Left lobe of liver (tissue), 2 donors: ENCODE measurements at places on chromosomes 11 and 22. TPM values are rescaled to one million over a fixed set of nuclear protein-coding genes. Genes with fewer than 3 reads are reported as not detected.

DNA sequence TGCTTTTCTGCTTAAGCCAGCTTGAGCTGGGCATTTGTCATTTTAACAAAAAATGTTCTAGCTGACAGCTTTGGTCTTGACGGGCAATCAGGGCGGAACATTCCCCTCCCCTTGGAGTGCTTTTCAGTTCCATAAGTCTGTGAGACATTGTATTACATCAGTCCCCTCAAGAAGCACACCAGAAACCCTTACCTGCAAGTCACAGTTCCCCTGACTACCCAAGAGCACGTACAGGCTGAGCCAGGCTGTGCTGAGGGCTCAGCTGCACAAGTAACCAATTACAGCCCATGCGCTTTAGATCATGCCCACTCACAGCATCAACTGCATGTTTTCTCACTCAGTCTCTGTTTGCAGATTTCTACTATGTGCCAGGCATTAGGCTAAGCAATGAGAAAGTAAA lies 19.1 kb downstream of the HIRA start:
- DNase-seq, result no peak

GRCh38 chr11:110447897-110448745 lies 18.4 kb downstream of the FDX1 start:
- DNase-seq, result no peak

GRCh38 chr11:1844221-1845094 lies 5.7 kb downstream of the TNNI2 start:
- no peak for DNase-seq

- DNase-seq, result no peak
These were observed 5.9 kb downstream of the INCENP start for GRCh38 chr11:62129590-62130282.

GRCh38 chr11:63909591-63910506 lies 7.1 kb downstream of the RCOR2 start:
- DNase-seq, result no peak

DNA sequence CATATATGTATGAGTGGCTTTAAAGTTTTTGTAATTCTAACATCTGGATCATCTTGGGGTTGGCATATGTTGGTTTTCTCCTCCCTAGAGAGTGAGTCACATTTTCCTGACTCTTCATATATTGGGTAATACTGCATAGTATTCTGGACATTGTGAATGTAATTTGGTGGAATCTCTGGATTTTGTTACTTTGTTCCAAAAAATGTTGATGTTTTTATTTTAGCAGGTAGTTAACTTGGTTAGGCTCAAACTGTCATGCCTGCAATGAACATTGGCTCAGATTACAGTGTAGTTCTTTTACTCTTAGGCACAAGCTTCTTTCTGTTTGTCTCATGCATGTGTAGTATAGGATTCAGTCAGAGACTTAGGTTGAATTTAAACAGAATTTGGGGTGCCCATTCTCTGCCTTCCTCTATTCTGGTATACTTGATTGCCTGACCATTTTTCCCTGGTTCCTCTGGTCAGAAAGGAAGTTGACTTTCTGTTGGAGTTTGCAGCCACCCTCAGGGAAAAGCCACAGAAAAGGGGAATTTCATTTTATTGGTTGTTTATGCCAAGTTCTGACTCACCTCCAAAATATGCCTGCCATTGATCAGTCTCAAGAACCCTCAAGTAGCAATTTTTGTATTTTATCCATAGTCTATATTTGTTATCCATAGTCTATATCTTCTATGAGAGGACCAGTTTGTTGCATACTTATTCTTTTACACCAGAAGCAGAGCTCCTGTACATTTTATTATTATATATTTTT lies 151.7 kb downstream of the UVRAG start:
- no peak for DNase-seq

DNA sequence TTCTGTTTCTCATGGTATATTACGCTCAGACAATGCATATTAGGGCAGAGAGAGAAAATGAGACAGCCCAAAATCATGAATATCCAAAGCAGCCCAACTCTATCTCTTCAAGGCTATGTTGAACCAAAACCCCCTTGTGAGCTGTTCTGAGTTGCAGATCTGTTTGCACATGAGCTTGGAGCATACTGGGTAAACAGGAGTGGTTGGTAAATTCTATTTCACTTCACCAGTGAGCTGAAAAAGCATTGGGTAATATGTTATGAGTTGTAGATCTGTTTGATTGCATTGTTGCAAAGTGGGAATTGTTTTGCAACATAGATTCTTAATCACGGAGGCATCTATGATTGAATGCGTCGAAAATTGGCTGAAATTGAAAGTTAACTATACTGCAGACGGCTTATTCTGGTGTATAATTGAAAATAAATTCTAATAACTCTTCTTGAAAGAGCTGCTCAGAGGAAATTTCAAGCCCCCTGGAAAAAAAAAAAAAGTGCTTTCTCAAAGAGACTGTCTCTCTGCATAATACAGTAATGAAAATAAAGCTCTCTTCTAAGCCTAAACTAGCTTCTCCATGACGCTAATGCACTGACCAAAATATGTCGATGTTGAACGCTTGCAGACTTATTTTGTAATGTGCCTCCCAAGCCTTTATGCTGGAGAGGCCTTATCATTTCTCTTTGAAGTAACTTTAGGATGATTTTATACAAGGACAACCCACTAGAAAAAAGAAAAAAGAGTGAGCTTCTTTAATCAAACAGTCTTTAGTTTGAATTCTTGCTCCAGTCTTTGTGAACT lies 263.7 kb downstream of the NTM start:
- DNase-seq, result no peak

DNA sequence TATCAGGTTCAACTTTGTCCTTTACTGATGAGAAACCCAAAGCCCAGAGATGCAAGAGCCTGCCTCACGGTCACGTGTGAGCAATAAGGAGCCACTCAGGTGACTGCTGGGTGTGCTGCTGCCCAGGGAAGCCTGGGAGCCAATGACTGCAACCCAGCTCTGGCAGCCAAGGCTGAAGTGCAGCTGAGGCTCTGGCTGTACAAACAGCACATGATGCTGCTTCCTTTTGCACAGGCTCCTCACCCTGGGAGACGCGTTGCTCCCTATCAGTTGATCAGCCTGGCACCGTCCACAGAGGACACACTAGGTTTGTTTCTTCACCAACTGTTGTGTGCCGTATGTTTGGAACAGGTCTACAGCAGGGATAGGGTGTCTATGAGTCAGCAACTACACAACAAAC lies 168.7 kb downstream of the EFCAB6 start:
- no peak for DNase-seq

DNA sequence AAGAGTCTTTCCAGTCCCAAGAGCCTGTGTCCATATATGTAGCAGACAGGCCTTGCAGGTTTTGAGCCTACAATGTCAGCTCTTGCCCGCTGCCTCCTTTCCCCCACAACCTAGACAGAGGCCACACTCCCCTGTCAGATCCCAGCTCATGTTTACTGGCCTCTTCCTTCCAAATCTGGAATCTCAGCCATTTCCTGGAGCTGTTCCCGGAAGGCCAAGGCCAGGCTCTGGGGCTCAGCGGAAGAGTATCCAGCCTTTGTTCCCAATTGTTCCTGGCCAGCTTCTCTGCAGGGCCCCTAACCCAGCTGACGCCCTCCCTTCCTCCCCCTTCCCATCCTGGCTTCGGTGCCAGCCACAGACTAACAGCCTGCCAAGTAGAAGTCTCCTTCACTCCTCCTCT lies 1.0 kb upstream of the ROBO4 start:
- no peak for DNase-seq

DNA sequence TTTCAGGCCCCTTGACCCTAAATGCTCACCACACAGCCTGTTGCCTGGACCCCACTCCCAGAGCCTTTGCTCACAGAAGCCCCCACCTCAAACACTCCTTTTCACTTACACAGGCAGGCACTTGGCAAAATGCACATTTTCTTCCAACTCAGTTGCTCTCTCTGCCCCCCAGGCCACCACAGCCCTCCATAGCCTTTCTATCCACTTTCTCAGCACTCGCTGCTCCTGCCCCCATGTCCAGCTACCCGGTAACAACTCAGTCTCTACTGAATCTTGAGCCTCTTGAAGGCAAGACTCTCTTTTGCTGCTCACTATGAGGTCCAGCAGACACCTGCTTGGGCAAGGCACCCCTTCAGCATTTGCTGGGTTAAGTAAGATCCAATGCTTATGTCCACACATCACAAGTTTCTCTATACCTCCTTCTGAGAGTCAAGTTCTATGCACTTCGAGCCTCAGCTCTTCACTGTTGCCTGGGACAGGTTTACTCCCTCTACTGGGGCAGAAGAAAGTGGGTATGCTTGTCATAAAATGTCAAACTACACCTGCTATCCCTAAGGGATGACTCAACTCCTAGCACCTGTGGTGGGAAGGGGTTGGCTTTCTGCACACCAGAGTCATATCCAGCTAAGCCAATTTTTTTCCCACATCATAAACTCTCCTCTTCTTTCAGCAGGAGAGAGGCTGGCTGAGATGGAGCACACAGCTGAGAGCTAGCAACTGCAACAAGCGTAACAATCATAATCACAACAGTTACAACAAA lies 36.9 kb downstream of the MORC2 start:
- DNase-seq, result no peak

DNA sequence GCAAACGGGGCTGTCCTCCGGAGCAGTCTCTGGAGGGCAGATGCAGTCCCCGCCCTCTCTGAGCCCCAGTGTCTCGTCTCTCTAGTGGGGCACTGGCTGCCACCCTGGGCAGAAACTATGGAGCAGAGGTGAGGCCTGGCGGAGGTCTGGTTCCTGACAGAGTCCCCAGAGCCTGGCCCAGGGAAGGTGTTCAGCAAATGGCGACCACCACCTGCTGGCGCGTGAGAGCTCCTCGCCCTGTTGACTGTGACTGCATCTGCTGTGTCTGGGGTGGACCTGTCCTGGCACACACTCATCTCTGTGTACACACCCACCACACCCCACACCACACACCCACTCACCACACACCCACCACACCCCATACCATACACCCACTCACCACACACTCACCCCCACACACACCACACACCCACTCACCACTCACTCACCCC lies 18.3 kb upstream of the TTLL12 start:
- no peak for DNase-seq

- peak; percentile 60 for DNase-seq
These were observed 32.0 kb downstream of the PDE2A start for GRCh38 chr11:72642043-72642883.

- no peak for DNase-seq
These were observed 34.1 kb upstream of the OR8B8 start for GRCh38 chr11:124479561-124479960.

- no peak for DNase-seq
These were observed 121.6 kb downstream of the DDX10 start for GRCh38 chr11:108786281-108786990.

DNA sequence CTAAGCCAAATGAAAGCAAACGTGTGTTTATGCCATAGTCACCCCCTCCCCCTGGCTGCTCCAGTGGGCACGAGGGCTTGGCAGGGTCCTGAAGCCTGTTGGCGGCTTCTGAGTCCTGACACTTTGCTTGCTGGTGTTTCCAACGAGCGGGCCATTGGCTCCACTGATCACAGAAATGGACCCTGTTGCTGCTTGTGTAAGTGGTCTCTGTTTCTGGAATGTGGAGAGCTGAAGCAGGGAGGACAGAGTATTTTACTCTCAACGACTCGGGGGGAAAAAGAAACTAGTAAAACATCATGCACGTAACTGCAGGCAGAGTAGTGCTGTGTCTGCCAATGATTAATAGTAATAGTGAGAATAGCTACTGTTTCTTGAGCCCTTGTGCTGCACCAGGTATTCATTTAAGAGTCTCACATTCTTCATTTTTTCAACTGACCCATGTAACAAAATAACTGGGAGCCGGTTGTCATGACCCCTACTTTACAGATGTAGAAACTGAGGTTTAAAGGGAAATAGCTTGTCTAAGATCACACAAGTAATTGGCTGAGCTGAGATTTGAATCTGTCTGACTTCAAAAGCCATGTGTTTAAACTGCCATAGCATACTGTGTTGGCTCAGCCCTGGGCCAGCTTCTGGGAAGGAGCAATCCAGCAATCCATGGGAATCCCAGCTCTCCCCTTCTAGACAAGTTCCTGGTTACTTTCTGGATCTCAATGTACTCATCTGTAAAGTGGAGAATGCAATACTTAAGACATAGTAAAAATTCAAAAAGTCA lies 526.7 kb downstream of the INSC start:
- no peak for DNase-seq

- no peak for DNase-seq
These were observed 1.8 kb upstream of the SNX19 start for GRCh38 chr11:130918081-130918480.

DNA sequence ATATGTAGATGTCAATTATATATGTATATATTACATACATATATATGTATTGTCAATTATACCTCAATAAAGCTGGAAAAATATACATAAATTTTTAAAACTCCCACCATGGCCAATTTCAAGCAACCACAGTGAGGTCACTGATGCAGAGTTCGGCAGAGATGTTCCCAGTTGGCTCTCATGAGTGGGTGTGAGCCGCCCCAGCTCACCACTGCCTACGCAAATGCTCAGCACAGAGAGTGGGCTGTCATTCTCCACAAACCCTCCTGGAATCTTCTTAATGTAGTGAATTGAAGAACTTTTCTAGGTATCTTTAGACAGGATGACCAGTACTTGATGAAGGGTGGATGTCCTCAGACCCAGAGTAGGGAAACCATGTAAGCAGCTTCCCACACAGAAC lies 96.6 kb upstream of the TMEM45B start:
- no peak for DNase-seq

DNA sequence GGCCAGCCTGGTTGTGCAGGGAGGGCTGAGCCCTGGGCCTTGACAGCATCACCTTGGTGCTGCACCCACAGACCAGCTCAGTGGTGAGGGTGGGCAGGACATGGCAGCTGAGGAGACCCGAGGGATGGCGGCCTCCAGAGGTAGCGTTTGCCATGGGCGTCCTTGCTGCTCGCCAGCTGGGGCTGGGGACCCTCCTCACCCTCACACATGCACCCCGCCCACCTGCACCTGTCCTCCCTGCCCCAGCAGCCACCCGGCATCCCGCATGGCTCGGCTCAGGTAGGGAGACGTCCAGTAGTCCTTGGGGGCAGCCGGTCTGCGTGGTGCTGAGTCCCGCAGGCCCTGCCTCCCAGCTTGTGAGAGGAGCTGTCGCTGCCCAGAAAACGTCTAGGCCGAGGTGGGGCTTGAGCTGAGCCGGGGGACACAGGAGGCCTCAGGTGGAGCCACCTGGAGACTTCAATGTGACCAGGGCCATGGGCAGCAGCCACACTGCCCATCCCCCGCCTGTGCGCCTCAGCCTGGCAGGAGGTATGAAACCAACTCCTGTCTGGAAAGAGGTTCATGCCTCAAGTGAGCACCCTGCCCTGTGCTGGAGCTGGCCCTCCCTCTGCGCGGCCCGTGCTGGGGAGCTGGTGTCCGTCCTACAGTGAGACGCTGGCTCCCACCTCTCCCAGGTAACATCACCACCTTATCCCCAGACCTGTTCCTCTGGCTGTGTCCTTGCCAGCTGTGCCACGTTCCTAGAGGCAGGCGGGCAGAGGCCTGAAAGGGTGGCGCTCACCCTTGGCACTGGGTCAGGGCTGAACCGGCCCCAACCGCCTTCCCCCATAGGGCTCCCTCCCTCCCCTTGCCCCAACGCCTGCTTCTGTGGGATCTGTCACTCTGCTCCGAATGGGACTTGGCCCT lies 3.3 kb upstream of the TRABD start:
- peak; percentile 83 for DNase-seq

- DNase-seq, result peak; percentile 48
These were observed at the start of gene NOX4 for GRCh38 chr11:89490981-89491690. Gene NOX4 (minus strand): TSS chr11:89491375. CDS start chr11:89491246, 129 bp downstream.

SCGB1D4 gene
- not detected for total RNA-seq

ILK gene
- total RNA-seq, result 41.1 TPM

DEFB131B gene
- total RNA-seq, result not detected

BEST1 gene
- 0.63 TPM for total RNA-seq

OR5D16 gene
- not detected for total RNA-seq

TRIM49 gene
- total RNA-seq, result not detected

CD3E gene
- total RNA-seq, result 1.5 TPM
